Activated T-helper 1 cell treated with anti-CD3 and anti-CD28 coated beads, Interleukin-12 subunit alpha, Interleukin-12 subunit beta, Interleukin-2, Interleukin-4 antibody, amounts not matched to agents 30 ng/mL and 10 ng/mL and 1 ng/mL, durations not matched to agents 14 hours and 24 hours and 36 hours (primary cell): ENCODE measurements at places on chromosomes 2 and 18. TPM values are rescaled to one million over a fixed set of nuclear protein-coding genes. Genes with fewer than 3 reads are reported as not detected.

Gene FN1
- 1.6 and 2.7 TPM in 2 replicates for total RNA-seq

Gene RIOK3
- total RNA-seq, result 40.8 and 52.2 TPM in 2 replicates

Gene FAM237A
- total RNA-seq, result not detected in 2 replicates

Gene RGPD3
- 0.16 and 0.22 TPM in 2 replicates for total RNA-seq

Gene GALR1
- not detected in 2 replicates for total RNA-seq

Gene REG1B
- not detected in 2 replicates for total RNA-seq

Gene EVA1A
- total RNA-seq, result not detected in 2 replicates

Gene AFF3
- total RNA-seq, result 1.7 and 2.4 TPM in 2 replicates

Gene NCKAP5
- total RNA-seq, result not detected in 2 replicates

Gene ALPP
- not detected in 2 replicates for total RNA-seq

Gene CHRNG
- not detected in 2 replicates for total RNA-seq

Gene SRD5A2
- not detected in 2 replicates for total RNA-seq

Gene COL6A3
- 13.1 and 15.5 TPM in 2 replicates for total RNA-seq

Gene MYO7B
- total RNA-seq, result 0.10 and 0.12 TPM in 2 replicates

Gene MBP
- total RNA-seq, result 57.3 and 63.6 TPM in 2 replicates

Gene ZNF396
- total RNA-seq, result 0.56 and 0.60 TPM in 2 replicates

Gene CFAP221
- not detected in 2 replicates for total RNA-seq

Gene ANKRD39
- total RNA-seq, result 40.8 and 41.1 TPM in 2 replicates

Gene AOX1
- total RNA-seq, result 0.05 TPM in 1 of 2 replicates, not detected in the other

Gene IL36RN
- total RNA-seq, result not detected in 2 replicates

Gene NLRC4
- 0.05 and 0.07 TPM in 2 replicates for total RNA-seq

Gene NT5C1B
- total RNA-seq, result not detected in 2 replicates

Gene CDKL4
- total RNA-seq, result 0.20 TPM in 1 of 2 replicates, not detected in the other

Gene INHBB
- total RNA-seq, result not detected in 2 replicates

Gene FIGLA
- total RNA-seq, result not detected in 2 replicates

Gene CCNYL1
- 6.8 and 8.7 TPM in 2 replicates for total RNA-seq

Gene HNMT
- total RNA-seq, result not detected in 2 replicates

Gene LINC00305
- not detected in 2 replicates for total RNA-seq

Gene BOLL
- 0.51 TPM in 1 of 2 replicates, not detected in the other for total RNA-seq

Gene FBXO48
- total RNA-seq, result 1.3 and 1.4 TPM in 2 replicates

Gene KCNE4
- total RNA-seq, result not detected in 2 replicates

Gene GRP
- total RNA-seq, result not detected in 2 replicates

Gene B3GNT7
- not detected in 2 replicates for total RNA-seq

Gene E2F6
- total RNA-seq, result 22.1 and 23.7 TPM in 2 replicates

Gene ZSWIM2
- total RNA-seq, result not detected in 2 replicates

Gene SCN9A
- total RNA-seq, result 0.07 and 0.13 TPM in 2 replicates

Gene ACVR1C
- 0.59 and 1.1 TPM in 2 replicates for total RNA-seq

Gene GMPPA
- total RNA-seq, result 41.3 and 50.3 TPM in 2 replicates

Gene G6PC2
- not detected in 2 replicates for total RNA-seq

Gene POTEJ
- not detected in 2 replicates for total RNA-seq

Gene SLC9A2
- not detected in 2 replicates for total RNA-seq

Gene MCFD2
- 48.8 and 51.0 TPM in 2 replicates for total RNA-seq

Gene GTF2A1L
- 0.39 TPM in 1 of 2 replicates, not detected in the other for total RNA-seq

Gene UPP2
- not detected in 2 replicates for total RNA-seq

Gene CRYGD
- not detected in 2 replicates for total RNA-seq

Gene VWC2L
- not detected in 2 replicates for total RNA-seq

Gene PLA2R1
- total RNA-seq, result not detected in 2 replicates

Gene ATP6V1C2
- 0.05 and 0.24 TPM in 2 replicates for total RNA-seq

Gene PTGR3
- 19.1 and 23.3 TPM in 2 replicates for total RNA-seq

Gene RTP5
- total RNA-seq, result not detected in 2 replicates
